CD4-positive, alpha-beta T cell treated with Interleukin-17A for 1 hour (primary cell): ENCODE measurements at places on chromosomes 3 and 15.

GRCh38 chr15:40389824-40390595 lies 7.5 kb downstream of the KNSTRN start:
- no peak for DNase-seq

GRCh38 chr15:79897701-79898113 lies 893 bp upstream of the MTHFS start:
- DNase-seq: peak; percentile 38

GRCh38 chr3:119898478-119899191 lies 116.7 kb downstream of the NR1I2 start:
- DNase-seq: no peak

GRCh38 chr3:40628984-40629383 lies 104.2 kb downstream of the ZNF621 start:
- no peak for DNase-seq

DNA sequence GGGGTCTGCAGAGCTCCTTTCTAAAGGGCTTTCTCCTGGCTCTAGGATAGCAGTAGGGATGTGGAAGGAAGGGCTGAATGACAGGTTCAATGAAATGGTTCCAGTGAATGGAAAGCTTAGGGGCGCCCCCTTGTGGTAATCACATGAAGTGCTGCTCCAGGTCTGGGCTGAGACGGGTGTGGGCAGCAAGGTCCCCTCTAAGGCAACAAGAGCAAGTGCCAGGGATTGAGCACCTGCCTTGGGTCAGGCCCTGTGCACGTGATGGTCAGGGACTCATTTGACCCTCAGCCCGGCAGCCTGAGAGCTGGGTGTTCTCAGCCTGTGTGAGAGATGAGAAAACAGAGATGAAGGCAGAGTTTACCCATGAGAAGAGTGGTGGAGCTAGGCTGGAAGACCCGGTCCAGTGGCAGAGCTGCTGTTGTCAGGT lies 12.1 kb upstream of the CX3CR1 start:
- DNase-seq: peak; percentile 77
